ENCODE measurements at places on chromosomes 12 and 14.

- no peak for DNase-seq
Observed at GRCh38 chr14:55915456-55915855, 202.8 kb upstream of the PELI2 start.

GRCh38 chr14:35366521-35366976 is 38.0 kb downstream of the NFKBIA start:
- DNase-seq: no peak

DNA sequence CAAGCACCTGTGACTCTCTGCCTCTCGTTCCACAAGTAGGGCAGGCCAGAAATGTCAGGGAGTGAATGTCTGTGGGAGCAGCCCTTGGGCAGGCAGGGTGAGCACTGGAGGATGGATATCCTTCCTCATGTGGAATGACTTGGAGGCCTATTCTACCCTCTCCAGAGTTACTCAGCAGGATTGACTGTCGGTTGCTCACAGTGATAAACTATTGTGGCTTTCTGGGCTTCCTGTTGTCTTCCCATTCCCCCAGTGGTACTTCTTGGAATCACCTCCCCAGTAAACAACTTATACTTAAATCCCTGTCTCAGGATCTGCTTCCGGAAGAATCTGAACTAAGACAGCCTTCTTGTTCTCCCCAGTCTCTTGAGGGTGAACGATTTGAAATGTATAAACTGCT is 79.6 kb upstream of the MANSC4 start:
- DNase-seq: no peak

GRCh38 chr12:47988073-47989022 is 15.9 kb downstream of the COL2A1 start:
- no peak for DNase-seq

- no peak for DNase-seq
Observed at GRCh38 chr12:27988594-27989233, 16.2 kb upstream of the PTHLH start.

GRCh38 chr12:69431591-69432222 is 38.5 kb upstream of the FRS2 start:
- no peak for DNase-seq

- no peak for DNase-seq
Observed at GRCh38 chr14:33880330-33880729, 70.5 kb downstream of the EGLN3 start.

DNA sequence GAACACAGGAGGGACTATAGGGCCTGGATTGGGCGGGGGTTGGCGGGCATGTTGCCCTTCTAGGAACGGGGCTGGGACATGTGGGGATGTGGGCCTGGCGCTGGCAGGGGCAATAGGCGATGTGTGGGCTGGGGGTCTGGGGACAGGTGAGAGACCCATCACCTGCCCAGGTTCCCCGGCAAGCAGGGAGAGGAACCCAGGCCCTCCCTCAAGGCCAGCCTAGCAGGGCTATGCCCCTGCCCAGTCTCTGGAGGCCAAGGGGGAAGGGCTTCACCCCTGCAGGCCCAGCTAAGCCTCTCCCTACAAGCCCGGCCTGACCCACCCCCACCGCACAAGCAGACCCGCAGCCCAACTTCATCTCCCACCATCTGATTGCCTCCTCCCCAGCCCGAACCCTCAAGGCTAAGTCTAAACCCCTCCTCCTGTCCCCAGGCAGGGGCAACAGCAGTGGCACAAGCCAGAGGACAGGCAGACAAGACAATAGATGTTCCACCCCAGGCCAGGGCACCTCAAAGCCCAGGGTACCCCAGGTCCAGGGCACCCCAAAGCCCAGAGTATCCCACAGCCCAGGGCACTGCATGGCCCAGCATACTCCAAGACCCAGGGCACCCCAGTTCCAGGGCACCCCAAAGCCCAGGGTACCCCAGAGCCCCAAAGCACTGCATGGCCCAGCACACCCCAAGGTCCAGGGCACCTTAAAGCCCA is 6.5 kb downstream of the JAG2 start:
- no peak for DNase-seq

GRCh38 chr12:102093319-102093718 is 26.6 kb downstream of the NUP37 start:
- no peak for DNase-seq

DNA sequence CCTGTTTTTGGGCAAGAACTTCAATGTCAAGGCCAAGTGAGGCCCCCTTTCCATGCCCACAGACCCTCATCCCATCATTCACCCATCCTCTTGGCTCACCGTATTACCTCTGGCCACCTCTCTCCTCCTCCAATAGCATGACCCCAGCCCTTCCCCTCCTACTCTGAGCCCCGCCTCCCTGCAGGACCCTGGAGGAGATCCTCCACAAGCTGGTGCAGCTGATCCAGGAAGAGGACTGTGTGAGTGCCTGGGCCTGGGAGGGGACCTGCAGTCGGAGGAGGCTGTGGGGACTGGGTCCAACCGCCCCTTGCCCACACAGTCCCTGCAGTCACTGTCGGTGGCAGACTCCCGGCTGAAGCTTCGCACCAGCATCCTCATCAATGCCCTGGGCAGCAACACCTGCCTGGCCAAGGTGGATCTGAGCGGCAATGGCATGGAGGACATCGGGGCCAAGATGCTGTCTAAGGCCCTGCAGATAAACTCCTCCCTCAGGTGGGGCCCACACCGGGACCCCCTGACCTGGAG is 7.2 kb downstream of the CARMIL3 start:
- no peak for DNase-seq

- DNase-seq: no peak
Observed at GRCh38 chr14:81122326-81122725, 98.4 kb downstream of the GTF2A1 start.

DNA sequence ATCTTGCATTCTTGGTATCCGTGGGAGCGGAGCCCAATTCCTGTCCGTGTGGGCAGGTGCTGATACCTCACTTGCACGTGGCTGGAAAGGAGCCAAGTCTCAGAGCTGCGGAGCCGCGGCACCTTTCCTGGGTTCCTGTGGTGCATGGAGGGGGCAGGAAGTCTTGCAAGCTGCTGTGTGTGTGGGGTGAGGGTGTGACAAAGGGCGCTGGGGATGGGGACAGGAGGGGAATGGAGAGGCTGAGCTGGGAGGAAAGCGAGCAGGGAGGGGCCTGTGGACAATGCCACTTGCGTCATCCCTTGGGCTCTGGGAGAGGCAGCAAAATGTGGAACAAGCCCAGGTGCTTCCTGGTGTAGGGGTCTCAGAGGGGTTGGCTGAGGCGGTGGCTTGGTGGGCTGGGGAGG is 86.7 kb downstream of the CALM1 start:
- DNase-seq: no peak

- no peak for DNase-seq
Observed at GRCh38 chr14:73467377-73467776, 9.0 kb upstream of the NUMB start.

DNA sequence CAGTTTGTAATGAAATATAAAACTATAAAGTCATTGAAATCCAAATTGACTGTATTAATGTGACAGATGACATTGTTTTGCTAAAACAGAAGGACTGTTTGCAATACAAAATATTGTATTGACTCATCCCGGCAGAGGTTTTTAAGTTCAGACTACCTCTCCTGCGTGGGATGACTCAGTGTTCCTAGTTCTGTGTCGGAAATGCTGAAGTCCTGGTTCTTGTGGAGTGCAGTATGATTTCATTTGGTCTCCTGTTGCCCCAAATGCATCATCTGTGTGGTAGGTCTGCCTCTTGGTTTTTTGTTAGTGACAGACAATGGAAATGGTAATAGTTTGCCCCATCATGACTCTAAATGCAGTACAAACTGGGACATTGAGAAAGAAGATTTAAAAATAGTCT is 27.8 kb downstream of the PELI2 start:
- DNase-seq: no peak

GRCh38 chr12:18217966-18218365 is 43.4 kb upstream of the PIK3C2G start:
- DNase-seq: no peak

DNA sequence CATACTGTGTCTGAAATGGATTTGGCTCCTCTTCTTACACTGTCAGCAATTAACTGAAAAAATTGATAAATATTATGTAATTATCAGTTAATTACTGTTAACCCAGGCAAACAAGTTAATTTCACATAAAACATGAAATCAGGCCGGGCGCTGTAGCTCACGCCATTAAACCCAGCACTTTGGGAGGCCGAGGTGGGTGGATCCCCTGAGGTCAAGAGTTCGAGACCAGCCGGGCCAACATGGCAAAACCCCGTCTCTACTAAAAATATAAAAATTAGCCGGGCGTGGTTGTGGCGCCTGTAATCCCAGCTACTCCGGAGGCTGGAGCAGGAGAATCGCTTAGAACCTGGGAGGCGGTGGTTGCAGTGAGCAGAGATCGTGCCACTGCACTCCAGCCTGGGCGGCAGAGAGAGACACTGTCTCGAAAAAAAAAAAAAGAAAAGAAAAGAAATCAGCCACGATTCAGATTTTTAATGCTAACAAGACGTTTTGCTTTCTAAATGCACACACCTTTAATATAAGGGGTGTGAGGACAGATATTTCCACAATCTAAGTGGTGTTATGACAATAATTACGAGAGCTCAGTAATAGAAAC is 473 bp upstream of the TMEM19 start:
- no peak for DNase-seq

DNA sequence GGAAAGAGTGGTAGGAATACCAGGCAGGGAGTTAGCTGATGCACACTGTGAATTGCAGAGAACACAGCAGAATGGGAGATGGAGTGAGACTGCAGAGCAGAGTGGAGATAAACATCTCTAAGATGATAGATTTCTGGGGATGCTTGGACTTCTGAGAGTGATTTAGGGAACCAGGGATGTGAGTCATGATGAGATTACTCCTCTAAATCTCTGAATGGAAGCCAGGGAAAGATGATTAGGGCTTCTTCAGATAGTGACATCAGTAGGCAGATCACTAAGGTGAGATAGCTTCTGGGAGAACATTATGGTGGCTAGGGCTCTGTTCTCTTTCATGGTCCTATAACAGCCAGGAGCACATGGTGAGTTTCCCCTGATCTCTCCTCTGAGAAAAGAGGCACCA is 501.5 kb upstream of the USP15 start:
- DNase-seq: no peak

- DNase-seq: no peak
Observed at GRCh38 chr12:10618338-10618987, 5.1 kb upstream of the MAGOHB start.

DNA sequence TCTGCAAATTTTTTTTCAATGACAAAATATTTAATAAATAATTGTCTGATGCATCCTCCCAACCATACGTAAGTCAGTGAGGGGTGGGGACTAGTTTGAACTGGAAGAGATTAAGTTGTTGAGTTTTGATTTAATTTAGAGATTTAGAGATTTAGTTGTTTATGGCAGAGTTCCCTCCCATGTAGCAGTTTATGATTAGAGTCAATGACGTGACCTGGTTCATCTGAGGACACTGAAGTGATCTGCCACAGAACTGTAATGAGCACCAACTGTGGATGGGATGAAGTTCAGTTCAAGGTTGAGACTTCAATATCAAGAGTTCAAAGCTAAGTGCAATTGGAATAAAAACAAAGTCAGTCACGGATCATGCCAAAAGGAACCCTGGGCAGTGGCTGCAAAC is 609.3 kb downstream of the NOVA1 start:
- DNase-seq: no peak

DNA sequence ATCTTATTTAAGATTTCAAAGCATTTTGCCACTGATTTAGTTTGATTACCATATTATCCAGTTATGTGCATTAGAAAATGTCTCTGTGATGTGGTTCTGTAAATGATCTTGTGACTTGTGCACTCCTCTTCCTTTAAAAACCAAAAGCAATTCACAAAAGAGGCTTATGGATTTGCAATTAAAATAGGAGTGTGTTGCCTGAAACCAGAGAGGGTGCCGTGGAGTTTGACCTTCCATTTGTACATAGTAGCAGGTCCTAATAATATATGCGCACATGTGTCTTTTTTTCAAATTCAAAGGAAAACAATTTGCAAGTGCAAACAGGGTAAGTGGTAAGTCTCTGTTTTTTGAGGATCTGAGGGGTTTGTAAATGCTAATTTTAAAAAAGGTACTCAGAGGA is 470.9 kb downstream of the VRK1 start:
- DNase-seq: no peak

- DNase-seq: no peak
Observed at GRCh38 chr14:99676657-99677056, 7.4 kb upstream of the CYP46A1 start.

DNA sequence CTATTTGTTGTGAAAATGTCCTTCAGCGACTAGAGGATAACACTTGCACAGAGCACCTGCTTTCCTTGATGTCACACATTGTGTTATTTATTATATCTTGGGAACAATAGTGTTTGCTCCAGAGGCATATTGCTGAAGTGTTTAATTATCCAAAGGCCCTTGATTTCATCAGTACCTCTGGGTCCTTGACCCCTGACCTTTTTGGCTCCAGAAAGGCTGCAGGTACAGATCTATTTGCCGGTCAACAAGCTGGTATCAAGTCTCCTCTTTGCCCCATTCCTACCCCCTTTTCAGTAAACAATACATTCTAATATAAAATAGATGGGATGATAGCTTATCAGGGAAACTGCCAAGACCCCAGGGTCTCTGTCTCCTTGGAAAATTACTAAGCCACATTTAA is 206.8 kb downstream of the DACT1 start:
- no peak for DNase-seq

GRCh38 chr12:2535583-2536204 is 259.1 kb upstream of the FKBP4 start:
- DNase-seq: no peak

GRCh38 chr14:104843442-104844305 is 21.4 kb upstream of the CEP170B start:
- no peak for DNase-seq

DNA sequence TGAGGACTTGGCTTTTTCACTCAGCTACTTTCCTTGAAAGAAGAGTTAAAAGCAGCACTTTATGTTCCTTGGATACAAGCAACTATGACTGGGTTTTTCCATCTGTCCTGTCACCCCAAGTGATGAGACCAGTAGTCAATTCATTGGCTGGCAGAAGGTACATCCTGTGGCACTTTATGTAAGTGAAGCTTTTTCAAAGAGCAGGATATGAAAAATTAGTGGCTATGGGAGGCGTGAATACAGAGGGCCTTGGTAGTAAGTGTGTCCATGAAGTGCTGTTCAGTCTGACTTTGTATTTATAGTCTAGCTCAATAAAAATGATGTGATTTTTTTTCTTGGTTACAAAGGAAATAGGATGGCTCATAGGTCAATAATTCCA is 68.8 kb downstream of the DRAM1 start:
- no peak for DNase-seq

GRCh38 chr14:104476437-104476836 is 103.1 kb upstream of the C14orf180 start:
- DNase-seq: no peak

DNA sequence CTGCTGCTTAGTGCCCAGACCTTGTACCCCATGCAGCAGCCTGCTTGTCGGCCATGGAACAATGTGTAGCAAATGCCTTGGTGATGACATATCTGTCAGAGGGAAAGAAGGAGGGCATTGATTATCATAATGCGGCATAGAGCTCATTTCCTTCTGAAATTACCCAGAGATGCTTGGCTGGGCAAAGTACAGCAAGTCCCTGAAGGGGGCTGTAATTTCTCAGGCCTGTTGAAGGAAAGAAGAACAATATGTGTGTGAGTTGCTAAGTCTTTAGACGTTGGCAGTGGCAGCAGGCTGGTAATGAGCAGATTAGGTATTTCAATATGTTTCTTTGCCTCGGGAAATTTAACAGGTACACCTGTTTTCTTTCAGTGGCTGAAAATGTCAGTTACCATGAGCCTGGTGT is 128.6 kb downstream of the CRADD start:
- no peak for DNase-seq
